ENCODE measurements at places on chromosomes 2 and 18. TPM values are rescaled to one million over a fixed set of nuclear protein-coding genes. Genes with fewer than 3 reads are reported as not detected.

MEP1B gene
- total RNA-seq: not detected

PFN4 gene
- 0.12 TPM for total RNA-seq

HOXD10 gene
- total RNA-seq: 9.3 TPM

PSMA8 gene
- total RNA-seq: 0.15 TPM

DNA sequence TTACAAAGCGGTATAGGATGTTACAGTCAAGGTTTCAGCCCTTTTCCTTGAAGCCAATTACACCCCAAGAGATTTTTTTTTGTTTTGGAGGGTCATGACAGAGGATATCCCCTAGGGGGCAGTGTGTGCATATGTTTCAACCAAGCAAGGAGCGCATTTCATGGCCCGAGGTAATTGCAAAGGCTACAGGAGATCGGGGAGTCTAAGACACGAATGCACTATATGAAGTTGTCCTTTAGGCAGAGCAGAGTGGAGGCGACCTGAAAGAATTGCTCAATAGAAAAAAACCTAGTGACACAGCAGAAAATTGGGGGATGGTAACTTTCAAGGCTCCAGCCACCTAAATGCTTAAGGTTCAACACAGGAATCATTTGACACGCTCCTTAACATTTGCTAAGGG is 219.8 kb upstream of the PARD3B start:
- DNase-seq: peak; percentile 81

- DNase-seq: peak; percentile 32
Measured at GRCh38 chr18:54090856-54091255, 133.6 kb downstream of the MBD2 start.

DNA sequence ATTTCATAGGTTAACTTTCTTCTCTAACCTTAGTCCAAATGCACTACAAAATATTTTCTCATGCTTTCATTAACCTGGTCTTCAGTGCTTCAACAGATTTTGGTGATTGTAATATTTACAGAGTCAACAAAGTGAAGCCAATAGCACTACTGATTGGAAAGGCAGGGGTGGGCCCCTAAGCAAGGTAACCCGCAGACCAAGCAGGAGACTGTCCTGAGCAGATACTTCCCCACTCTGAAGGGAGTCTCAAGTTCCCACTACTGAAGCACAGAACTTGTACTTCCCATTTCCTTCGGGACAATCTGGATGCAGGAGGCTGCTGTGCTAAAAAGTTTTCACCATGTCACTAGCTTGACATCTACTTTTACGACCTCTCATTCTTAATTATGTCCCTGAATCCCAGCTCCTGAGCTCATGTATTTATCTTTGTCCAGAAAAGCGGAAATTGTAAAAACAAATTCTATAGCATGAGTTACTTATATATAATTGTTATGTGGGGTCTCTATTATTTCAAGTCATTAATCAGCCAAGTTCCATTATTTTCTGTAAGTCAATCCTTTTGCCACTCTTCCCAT is 311.6 kb upstream of the REV1 start:
- no peak for DNase-seq

- DNase-seq: peak; percentile 38
Measured at GRCh38 chr2:40606862-40607261, 155.0 kb upstream of the SLC8A1 start.

GRCh38 chr2:218694405-218695145 is 16.1 kb upstream of the TTLL4 start:
- DNase-seq: peak; percentile 22

DNA sequence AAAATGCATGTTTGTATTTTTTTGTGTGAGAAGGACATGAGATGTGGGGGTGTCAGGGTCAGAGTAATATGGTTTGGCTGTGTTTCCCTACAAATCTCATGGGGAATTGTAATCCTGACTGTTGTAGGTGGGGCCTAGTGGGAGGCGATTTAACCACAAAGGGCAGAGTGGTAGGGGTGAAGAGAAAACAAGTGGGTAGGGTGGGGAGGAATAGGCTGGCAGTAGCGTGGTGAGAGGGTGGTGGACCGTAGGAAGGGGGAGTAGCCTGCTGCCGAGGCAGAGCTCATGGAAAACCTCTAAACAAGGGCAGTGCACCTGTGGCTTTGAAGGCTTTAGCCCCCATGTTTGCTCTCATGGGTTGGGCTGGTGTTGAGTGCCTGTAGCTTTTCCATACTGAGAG is 152.8 kb upstream of the ZNF519 start:
- DNase-seq: no peak

DNA sequence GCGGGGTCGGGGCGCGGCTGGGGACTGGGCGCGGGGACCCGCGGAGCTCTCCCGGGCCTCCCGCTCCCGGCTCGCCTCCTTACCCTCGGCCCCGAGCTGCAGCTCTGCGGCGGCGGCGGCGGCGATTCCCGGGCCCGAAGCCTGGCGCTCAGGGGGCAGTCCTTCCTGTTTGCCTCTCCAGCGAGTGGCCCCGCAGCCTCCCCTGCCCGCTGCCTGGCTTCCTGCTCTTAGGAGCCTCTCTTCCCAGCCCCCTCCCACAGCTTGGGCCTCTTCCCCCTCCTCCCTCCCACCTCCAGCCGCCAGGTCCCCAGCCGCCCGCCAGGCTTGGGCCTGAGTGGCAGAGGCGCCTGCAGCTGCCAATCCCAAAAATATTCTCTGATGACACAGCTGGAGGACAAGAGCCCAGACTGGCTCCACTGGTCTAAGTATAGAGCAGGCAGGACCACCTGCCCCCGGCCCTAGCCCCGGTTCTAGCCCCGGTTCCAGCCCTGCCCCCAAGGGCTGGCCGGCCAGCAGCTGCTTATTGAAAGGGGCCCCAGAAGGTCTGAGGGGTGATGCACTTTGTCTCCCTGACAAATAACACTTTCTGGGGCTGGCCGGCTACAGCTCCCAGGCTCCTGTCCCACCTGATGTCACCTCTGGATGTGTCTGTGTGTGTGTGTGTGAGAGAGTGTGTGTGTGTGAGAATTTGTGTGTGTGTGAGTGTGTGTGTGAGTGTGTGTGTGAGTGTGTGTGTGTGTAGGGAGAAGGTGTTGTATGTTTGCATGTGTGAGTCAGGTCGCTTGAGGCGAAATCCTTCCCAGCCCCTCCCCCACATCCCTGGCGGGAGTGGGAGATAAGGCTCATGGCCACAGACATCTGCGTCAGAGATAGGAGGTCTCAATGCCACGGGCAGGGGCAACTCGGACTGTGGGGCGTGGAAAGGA is at the start of gene OBSL1:
TSS of gene OBSL1 (minus strand) at position 229 of the 926 bp plus-strand sequence. CDS start 307 bp downstream, outside the sequence.
- peak; percentile 81 for DNase-seq
